ENCODE measurements at places on chromosomes 5 and 9.
A peak's percentile ranks its signal among the peaks of the same experiment; 100 is the strongest.

- H3K36me3 ChIP-seq: no peaks in the 10 kb centered on the region
- peaks cover 13% of the 10 kb centered on the region for H3K27me3 ChIP-seq
- H3K4me3 ChIP-seq: no peak overlapping the region
Measured at GRCh38 chr5:180139731-180140055, 68.1 kb upstream of the RNF130 start.

- H3K4me3 ChIP-seq: no peak overlapping the region
- no peaks in the 10 kb centered on the region for H3K27me3 ChIP-seq
- H3K4me1 ChIP-seq: no peaks in the 10 kb centered on the region
- no peaks in the 10 kb centered on the region for H3K36me3 ChIP-seq
- H3K27ac ChIP-seq: no peak overlapping the region
Measured at GRCh38 chr5:26519245-26519644, 519.1 kb downstream of the CDH9 start.

- no peak overlapping the region for H3K4me3 ChIP-seq
- no peaks in the 10 kb centered on the region for H3K4me1 ChIP-seq
- H3K27ac ChIP-seq: no peak overlapping the region
- H3K27me3 ChIP-seq: no peaks in the 10 kb centered on the region
- no peaks in the 10 kb centered on the region for H3K36me3 ChIP-seq
- DNase-seq: no peak
Measured at GRCh38 chr5:25301836-25302235, 657.1 kb upstream of the CDH10 start.

GRCh38 chr5:94969174-94969573, 315.7 kb downstream of the MCTP1 start:
- no peak overlapping the region for H3K4me3 ChIP-seq
- H3K27ac ChIP-seq: no peak overlapping the region
- no peaks in the 10 kb centered on the region for H3K27me3 ChIP-seq
- no peaks in the 10 kb centered on the region for H3K4me1 ChIP-seq
- no peaks in the 10 kb centered on the region for H3K36me3 ChIP-seq
- DNase-seq: no peak

GRCh38 chr5:57505272-57506200, 22.9 kb upstream of the ACTBL2 start:
- H3K27ac ChIP-seq: no peak overlapping the region
- peaks cover 9% of the 10 kb centered on the region for H3K27me3 ChIP-seq
- no peaks in the 10 kb centered on the region for H3K4me1 ChIP-seq
- no peaks in the 10 kb centered on the region for H3K36me3 ChIP-seq
- DNase-seq: no peak
- H3K4me3 ChIP-seq: no peak overlapping the region

- no peaks in the 10 kb centered on the region for H3K27me3 ChIP-seq
- peak overlapping the region; percentile 19 for H3K4me3 ChIP-seq
- H3K4me1 ChIP-seq: peaks cover 56% of the 10 kb centered on the region
- no peak overlapping the region for H3K27ac ChIP-seq
- no peak for DNase-seq
Measured at GRCh38 chr9:111944241-111944866, 47.7 kb downstream of the UGCG start.

DNA sequence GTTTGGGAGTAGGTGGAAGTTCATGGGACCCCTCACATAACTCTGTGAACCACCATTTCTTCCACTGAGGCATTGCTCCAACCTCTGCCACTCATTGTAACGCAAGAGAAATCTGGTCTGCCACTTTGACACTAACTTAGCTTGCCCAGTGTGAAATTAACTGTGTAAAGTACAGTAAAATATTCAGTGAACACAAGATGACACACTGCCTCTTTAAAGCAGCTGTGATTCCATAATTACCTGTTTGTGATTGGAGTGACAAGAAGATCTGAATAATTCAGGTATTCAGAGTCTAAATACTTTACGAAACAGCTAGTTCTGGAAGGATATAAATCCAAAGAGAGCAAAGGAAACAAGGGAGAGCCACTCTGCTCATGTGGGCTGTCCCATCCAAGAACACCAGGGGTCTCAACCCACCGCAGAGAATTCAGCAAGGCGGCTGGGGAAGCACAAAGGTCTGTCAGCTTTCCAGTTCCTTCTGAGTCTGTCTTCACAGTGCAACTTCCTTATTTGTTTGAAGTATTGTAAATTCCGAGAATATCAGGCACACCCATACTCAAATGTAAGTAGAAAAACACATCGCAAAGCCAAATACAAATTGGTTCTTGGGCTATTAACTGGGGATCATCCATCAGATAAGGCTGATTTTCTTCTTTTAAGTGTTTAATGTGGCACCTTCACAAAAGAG, 86.9 kb downstream of the GNAQ start:
- peaks cover 9% of the 10 kb centered on the region for H3K4me1 ChIP-seq
- H3K27ac ChIP-seq: no peak overlapping the region
- DNase-seq: no peak
- H3K4me3 ChIP-seq: no peak overlapping the region
- H3K27me3 ChIP-seq: peaks cover 3% of the 10 kb centered on the region

- no peak for DNase-seq
- H3K36me3 ChIP-seq: no peaks in the 10 kb centered on the region
- no peak overlapping the region for H3K27ac ChIP-seq
- no peak overlapping the region for H3K4me3 ChIP-seq
- H3K4me1 ChIP-seq: no peaks in the 10 kb centered on the region
- H3K27me3 ChIP-seq: no peaks in the 10 kb centered on the region
Measured at GRCh38 chr9:87792831-87793288, 66.9 kb downstream of the CTSL start.

DNA sequence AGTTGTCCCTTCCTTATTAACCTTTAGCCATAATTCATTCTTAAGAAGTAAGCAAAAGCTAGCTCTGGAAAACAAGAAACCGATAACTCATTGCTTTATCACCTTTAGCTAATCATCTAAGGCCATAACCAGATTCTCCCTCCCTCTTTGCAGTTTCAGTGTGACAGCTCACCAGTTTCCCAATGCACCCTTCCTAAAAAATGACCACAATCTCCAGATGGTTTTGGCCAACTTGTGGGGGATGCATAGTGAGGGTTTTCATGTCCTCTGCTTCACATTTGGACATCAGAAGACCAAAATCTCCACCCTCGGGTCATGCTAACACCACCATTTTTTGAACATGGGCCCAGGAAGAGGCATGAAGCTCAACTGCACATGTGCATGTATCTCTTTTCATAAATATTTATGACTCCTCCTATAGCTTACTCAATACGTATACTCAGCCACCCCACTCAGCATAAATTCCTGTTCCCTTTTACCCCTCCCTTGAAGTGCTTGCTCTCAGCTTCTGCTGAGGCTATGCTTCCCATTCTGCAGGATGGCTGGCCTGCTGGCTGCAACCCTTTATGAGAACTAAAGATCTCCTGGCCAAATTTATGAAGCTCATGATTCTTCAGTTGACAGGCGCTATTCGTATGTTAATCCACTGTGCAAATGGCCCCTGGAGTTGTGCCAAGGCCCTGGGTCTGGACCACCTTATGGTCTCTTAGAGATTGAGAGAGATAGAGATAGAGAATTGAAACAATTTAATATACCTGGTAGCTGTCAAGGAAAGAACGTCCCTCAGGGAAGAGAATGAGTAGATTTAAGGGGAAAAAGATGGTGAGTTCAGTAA, 14.8 kb downstream of the PPP3R2 start:
- DNase-seq: no peak
- peaks cover 12% of the 10 kb centered on the region for H3K4me1 ChIP-seq
- no peaks in the 10 kb centered on the region for H3K36me3 ChIP-seq
- H3K4me3 ChIP-seq: no peak overlapping the region
- no peak overlapping the region for H3K27ac ChIP-seq
- no peaks in the 10 kb centered on the region for H3K27me3 ChIP-seq

GRCh38 chr5:57124014-57124413, 49.8 kb upstream of the GPBP1 start:
- no peak for DNase-seq
- no peaks in the 10 kb centered on the region for H3K36me3 ChIP-seq

DNA sequence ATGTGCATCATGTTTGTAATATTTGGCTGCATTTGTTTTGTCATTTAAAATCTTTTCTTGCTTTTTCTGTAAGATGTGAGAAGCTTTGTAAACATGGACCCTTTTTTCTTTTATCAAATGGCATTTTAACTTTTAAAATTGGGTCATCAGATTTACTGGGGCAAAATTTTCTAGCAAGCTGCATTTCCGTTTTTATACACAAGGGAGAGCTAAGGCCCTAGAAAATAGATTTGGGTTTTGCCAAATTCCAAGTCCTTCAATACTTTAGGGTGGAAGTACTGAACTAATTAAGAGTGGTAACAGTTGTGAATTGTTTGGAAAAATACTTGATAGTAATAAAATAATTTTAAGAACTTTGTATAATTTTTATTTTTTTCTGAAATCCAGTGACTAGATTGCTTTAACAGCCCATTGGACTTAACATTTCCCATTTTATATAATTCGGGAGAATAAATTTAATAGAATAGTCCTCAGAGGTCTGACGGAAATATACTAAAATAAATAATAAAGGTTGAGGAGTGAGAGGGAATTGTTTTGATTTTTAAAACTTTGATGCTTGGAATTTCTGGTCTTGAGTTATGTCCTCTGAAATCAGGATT, 117.4 kb downstream of the SMARCA2 start:
- DNase-seq: no peak
- peaks cover 77% of the 10 kb centered on the region for H3K36me3 ChIP-seq
- peaks cover 3% of the 10 kb centered on the region for H3K4me1 ChIP-seq
- no peak overlapping the region for H3K4me3 ChIP-seq
- no peaks in the 10 kb centered on the region for H3K27me3 ChIP-seq

GRCh38 chr5:122297587-122298298, 14.3 kb upstream of the SNCAIP start:
- no peak for DNase-seq
- H3K4me3 ChIP-seq: no peak overlapping the region
- no peaks in the 10 kb centered on the region for H3K36me3 ChIP-seq
- no peak overlapping the region for H3K27ac ChIP-seq

- H3K4me1 ChIP-seq: no peaks in the 10 kb centered on the region
- no peaks in the 10 kb centered on the region for H3K36me3 ChIP-seq
- no peak overlapping the region for H3K27ac ChIP-seq
- no peak overlapping the region for H3K4me3 ChIP-seq
Measured at GRCh38 chr5:52922384-52922783, 66.8 kb upstream of the ITGA2 start.

GRCh38 chr5:114192108-114192507, 169.8 kb upstream of the KCNN2 start:
- H3K27me3 ChIP-seq: no peaks in the 10 kb centered on the region
- H3K27ac ChIP-seq: no peak overlapping the region
- DNase-seq: no peak
- H3K4me1 ChIP-seq: no peaks in the 10 kb centered on the region
- no peaks in the 10 kb centered on the region for H3K36me3 ChIP-seq

DNA sequence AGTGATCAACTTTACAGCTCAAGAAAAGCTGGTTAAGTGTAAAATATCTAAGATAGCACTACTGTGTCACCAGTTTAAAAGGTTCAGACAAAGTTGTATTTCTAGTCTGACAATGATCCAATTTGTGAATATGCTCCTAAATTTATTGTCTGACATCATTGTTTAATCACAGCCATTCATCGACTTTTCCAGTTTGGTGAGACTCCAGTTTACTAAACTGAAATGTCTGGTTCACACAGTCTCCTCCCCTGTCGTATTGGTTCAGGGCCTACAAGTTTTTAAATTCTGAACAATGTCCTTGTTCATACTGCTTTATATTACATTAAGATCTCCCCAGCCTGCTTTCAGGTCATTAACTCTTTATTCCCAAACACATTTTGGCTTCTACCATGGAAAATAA, 161.4 kb downstream of the CHSY3 start:
- no peaks in the 10 kb centered on the region for H3K4me1 ChIP-seq
- H3K27ac ChIP-seq: no peak overlapping the region
- no peak overlapping the region for H3K4me3 ChIP-seq

DNA sequence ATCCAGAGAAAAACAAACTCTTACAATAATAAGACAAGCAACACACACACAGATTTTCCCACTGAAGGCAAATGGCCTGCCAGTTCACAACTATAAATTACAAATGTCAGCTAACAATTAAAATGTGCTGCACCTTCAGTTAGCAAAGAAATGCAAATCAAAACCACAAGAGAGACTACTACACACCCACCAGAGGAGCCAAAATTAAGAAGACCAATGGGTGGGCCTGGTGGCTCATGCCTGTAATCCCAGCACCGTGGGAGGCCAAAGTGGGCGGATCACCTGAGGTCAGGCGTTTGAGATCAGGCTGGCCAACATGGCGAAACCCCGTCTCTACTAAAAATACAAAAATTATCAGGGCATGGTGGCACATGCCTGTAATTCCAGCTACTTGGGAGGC, 15.1 kb upstream of the IPPK start:
- peaks cover 6% of the 10 kb centered on the region for H3K4me1 ChIP-seq
- H3K36me3 ChIP-seq: no peaks in the 10 kb centered on the region
- no peak overlapping the region for H3K27ac ChIP-seq
- H3K4me3 ChIP-seq: no peak overlapping the region

- H3K4me1 ChIP-seq: no peaks in the 10 kb centered on the region
- H3K4me3 ChIP-seq: no peak overlapping the region
- no peaks in the 10 kb centered on the region for H3K36me3 ChIP-seq
- H3K27me3 ChIP-seq: no peaks in the 10 kb centered on the region
- no peak for DNase-seq
Measured at GRCh38 chr5:59091965-59092364, 509.1 kb downstream of the RAB3C start.

GRCh38 chr5:180522330-180522729, 28.2 kb downstream of the CNOT6 start:
- peaks cover 8% of the 10 kb centered on the region for H3K36me3 ChIP-seq
- H3K4me3 ChIP-seq: no peak overlapping the region
- peaks cover 65% of the 10 kb centered on the region for H3K4me1 ChIP-seq
- DNase-seq: no peak
- no peaks in the 10 kb centered on the region for H3K27me3 ChIP-seq

- no peak overlapping the region for H3K27ac ChIP-seq
- DNase-seq: no peak
- no peaks in the 10 kb centered on the region for H3K27me3 ChIP-seq
- H3K4me3 ChIP-seq: no peak overlapping the region
Measured at GRCh38 chr5:179585941-179586401, 35.6 kb downstream of the RUFY1 start.

DNA sequence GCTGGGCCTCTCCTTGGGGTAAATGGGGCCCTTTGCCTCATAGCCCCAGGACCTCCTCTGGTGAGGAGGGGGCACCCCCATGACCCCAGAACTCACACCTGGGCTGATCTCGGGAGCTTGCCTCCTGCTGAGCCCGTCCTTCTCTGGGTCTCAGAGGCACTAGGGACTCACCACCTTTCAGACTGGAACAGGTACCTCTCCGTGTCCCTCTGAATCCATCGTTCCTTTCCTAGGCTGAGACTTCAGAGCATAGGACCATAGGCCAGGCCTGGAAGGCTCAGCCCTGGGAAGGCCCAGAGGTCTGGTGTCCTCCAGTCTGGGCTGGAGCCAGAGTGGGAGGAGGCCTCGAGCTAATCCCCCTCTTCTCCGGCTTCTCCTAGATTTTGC, 97.9 kb downstream of the CACNA1B start:
- no peak overlapping the region for H3K27ac ChIP-seq
- H3K4me3 ChIP-seq: no peak overlapping the region
- H3K36me3 ChIP-seq: no peaks in the 10 kb centered on the region
- no peak for DNase-seq

GRCh38 chr5:154768207-154768606, 13.0 kb downstream of the LARP1 start:
- peaks cover 15% of the 10 kb centered on the region for H3K36me3 ChIP-seq
- H3K27ac ChIP-seq: no peak overlapping the region
- H3K27me3 ChIP-seq: no peaks in the 10 kb centered on the region
- H3K4me3 ChIP-seq: no peak overlapping the region
- DNase-seq: no peak
